ENCODE measurements at places on chromosomes 11 and 22. TPM values are rescaled to one million over a fixed set of nuclear protein-coding genes. Genes with fewer than 3 reads are reported as not detected.
A peak's percentile ranks its signal among the peaks of the same experiment; 100 is the strongest.

DNA sequence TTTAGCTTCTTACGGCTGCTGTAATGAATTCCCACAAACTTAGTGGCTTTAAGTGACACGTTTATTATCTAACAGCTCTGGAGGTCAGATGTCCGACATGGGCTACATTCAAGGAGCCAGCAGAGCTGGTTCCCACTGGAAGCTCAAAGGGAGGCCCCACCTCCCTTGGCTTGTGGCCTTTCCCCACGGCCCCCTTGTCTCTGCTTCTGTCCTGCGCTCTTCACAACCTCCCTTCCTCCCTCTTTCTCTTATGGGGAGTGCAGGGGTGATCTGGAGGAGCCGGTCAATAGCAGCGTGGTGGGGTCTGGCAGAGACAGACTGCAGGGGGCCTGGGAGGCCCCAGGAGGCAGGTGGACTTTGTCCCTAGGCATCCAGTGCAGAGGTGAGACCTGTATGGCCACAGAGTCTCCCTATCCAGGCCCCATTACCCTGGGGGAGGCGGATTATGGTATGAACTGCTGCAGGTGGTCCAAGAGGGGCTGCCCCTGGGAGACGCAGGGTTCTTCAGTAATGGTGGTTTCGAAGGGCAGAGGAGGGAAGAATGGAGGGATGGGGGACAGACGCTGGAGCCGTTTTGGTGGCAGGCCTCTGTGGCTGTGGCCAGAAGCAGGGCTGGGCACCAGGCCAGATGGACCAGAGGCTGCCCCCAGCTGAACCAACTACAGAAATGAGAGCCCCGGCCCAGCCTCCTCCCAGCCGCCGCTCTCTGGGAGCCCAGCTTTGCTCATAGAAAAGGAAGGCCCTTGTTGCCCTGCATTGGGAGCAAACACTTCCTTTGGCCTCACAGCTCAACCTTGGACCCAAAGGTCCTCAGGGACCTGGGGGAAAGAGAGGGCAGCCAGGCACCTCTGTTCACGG, 30.7 kb upstream of the KCNQ1OT1 start:
- DNase-seq: no peak

- DNase-seq: no peak
Measured at GRCh38 chr11:9037963-9038362, 34.2 kb upstream of the NRIP3 start.

The KRTAP5-8 gene
- total RNA-seq: not detected

The NAGA gene
- 45.0 TPM for total RNA-seq

DNA sequence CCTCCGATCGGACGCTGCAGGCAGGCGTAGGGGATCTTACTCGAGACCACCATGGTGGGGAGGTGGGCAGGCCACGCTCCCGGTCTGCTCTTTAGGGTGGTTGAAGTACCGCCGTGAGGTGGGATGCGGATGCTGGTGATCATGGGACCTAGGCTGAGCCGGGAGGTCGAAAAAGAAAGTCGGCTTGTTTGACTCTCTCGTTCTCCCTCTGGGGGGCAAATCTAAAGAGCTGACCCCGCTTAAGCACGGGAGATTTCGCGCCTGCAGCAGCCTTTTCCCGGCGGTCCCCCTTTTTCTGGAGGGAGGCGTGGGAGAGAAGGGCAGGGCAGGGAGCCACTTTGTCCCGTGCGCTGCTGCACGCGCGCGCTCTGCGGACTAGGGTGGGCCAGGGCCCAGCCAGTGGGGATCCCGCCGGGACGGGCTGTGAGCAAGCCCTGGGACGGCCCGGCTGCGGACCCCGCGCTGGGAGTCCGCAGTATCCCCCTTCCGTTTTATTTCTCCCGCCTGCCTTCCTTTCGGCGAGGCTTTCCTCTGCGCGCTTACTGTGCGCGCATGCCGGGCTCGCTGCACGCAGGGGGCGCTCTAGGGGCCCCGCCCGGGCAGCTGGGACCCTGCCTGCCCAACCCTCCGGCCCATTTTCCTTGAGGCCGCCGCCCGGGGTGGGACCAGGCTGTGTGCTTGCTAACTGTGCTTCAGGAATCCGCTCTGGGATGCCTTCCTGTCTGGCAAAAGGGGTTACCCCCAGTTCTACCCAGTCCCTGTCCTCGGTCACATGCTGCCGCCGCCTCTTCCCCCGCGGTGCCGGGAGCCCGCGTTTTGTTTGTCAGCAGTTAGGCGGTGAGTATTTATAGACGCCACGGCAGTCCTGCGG, 81.0 kb downstream of the PRR5L start:
- peak; percentile 46 for DNase-seq

DNA sequence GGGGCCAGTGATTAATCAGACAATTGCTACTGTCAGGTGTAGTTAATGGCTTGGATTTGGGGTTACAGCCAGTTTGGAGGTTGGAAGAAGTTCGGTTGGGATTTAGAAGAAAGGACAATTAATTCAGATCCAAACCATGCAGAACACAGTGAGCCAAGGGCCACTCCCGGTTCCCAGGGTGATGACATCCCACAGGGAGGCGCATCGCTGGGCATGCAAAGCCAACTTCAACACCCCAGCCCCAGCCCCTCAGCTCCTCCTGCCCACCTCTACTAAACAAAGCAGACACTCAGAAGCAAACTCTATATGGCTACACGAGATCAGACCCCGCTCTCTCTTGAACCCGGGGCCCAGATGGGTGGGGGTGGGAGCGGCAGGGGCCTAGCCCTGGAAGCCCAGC, 10.2 kb downstream of the MB start:
- no peak for DNase-seq
